Hematopoietic multipotent progenitor cell (in vitro differentiated cells): ENCODE measurements at places on chromosomes 13 and 19.

- DNase-seq: peak; percentile 92
Measured at GRCh38 chr19:12140545-12141404, 625 bp upstream of the ZNF20 start.

DNA sequence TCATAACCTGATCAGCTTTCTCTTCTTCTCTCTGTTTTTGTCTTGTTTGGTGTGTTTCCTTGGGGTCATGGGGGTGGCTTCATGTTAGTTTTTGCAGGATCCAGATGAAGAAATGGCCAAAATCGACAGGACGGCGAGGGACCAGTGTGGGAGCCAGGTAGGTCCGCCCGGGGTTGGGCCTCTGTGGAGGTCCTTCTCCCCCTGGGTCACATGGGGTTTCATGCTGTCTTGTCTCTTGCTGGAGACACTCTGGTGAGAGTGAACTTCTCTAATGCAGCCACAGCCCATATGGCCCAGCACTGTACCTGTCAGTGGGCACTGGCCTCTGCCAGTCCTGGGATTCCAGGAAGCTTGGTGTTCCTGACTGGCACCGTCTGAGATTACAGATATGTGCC lies 1.1 kb downstream of the CCNE1 start:
- no peak for DNase-seq

GRCh38 chr13:33152389-33152788 lies 133.2 kb downstream of the STARD13 start:
- no peak for DNase-seq

DNA sequence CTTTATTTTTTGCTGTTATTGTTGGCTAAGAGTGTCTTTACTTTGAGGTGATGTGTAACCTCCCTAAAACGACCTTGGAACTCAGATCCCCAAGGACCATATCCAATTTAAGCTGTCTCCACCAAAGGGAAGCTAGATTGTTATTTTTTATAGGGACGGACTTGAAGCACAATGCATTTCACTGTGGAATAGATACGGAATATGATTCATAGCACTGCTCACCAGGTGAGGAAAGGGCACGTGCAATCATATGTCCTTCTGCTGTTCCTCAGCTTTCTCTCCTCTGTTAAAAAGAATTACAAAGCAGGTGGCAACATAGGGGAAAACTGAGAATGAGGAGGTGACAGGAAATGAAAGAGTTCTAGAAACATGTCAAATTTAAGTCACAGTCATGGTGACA lies 679.0 kb downstream of the PCDH9 start:
- no peak for DNase-seq

DNA sequence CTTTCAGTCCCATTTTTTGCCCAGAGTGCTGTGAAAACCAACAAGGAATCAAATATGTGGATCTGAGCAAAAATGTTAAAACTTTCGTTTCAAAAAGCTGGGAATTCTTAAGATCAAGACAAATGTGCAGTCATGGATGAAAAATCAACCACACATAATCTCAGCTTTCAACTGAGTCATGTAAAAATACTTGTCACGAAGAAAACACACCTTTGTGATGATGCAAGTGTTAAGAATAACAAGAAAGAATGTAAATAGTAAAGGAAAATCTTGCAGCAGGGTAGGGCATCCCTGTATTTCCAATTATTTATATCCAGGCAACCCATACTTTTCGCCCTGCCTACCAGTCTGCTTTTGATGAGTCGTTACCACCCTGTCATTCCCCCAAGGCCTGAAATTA lies 27.4 kb upstream of the DCLK1 start:
- no peak for DNase-seq

GRCh38 chr13:43838909-43839308 lies 40.6 kb downstream of the CCDC122 start:
- no peak for DNase-seq

- DNase-seq: no peak
Measured at GRCh38 chr13:52743988-52744387, 4.4 kb upstream of the CNMD start.

DNA sequence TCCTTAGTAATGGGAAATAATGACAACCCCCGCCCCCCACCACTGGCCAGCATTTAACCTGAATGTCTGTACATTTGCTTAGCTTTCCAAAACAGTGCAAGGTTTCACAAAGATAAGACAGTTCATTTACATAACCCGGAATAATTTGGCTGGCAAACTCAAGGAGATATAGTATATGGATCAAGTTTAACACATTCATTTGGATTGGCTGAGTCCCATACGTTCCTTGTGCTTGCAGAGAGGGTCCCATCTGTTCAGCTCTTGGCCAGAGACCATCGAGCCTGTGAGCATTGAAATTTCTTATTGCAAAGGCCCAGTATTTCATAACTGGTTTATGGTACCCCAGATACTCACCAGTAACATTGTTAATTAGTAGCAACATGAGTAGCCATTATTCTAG lies 116.5 kb downstream of the GPC6 start:
- no peak for DNase-seq

GRCh38 chr19:12788682-12789097 lies 2.6 kb upstream of the JUNB start:
- peak; percentile 84 for DNase-seq

- no peak for DNase-seq
Measured at GRCh38 chr13:50357586-50358118, 342.4 kb downstream of the KCNRG start.

- no peak for DNase-seq
Measured at GRCh38 chr19:1773184-1773583, 19.9 kb downstream of the ONECUT3 start.

DNA sequence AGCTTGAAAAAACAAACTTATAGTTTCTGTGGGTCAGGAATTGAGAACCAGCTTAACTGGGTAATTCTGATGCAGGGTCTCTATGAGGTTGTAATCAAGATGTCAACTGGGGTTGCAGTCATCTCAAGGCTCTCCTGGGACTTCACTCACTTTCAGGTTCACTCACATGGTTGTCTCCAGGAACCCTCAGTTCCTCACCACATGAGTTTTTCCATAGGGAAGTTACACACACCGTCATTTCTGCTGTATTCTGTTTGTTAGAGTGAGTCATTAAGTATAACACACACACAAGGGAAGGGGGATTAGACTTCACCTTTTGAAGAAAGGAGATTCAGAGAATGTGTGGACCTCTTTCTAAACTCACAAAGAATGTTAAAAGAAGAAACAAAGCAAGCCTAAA lies 34.9 kb upstream of the MLNR start:
- peak; percentile 18 for DNase-seq

DNA sequence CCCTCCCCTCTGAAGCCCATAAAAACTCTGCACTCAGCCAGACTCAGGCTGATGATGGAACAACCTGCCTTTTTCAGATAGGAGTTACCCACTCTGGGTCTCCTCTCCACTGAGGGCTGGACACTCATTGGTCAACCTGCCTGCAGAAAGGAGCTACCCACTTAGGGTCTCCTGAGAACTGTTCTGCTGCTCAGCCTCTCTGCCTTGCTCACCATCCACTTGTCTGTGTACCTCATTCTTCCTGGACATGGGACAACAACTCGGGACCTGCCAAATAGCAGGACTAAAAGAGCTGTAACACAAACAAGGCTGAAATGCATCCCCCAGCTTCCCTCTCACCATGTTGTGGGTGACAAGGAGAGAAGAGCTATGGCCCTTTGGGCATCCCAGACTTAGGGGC lies 18.4 kb upstream of the RCBTB2 start:
- peak; percentile 24 for DNase-seq

DNA sequence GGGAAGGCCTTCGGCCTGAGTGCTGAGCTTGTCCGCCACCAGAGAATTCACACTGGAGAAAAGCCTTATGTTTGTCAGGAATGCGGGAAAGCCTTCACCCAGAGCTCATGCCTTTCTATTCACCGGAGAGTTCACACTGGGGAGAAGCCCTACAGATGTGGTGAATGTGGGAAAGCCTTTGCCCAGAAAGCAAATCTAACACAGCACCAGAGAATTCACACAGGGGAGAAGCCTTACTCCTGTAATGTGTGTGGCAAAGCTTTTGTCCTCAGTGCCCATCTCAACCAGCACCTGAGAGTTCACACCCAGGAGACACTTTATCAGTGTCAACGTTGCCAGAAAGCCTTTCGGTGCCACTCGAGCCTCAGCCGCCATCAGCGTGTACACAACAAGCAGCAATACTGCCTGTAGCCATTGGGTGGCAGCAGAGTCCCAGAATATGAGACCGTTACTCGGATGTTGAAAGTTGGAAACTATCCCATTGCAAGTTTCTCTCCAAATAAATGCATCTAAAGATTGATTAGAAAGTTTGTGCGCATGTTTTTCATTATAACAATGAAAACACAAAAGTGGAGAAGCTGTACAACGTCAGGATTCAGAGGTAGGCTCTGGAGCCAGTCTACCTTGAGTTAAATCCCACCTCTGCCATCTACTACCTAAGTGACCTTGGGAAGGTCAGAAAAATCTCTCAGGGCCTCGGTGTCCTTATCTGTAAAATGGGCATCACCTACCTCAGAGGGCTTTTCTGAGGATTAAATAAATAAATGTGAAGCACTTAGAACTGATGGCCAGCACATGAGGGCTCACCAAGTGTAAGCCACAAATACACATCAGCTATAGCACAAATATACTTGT lies 21.1 kb downstream of the ZNF473 start:
- DNase-seq: peak; percentile 61

GRCh38 chr19:3622224-3622623 lies 4.4 kb downstream of the CACTIN start:
- no peak for DNase-seq

- DNase-seq: peak; percentile 49
Measured at GRCh38 chr19:57512845-57513244, 13.1 kb downstream of the ZNF773 start.

DNA sequence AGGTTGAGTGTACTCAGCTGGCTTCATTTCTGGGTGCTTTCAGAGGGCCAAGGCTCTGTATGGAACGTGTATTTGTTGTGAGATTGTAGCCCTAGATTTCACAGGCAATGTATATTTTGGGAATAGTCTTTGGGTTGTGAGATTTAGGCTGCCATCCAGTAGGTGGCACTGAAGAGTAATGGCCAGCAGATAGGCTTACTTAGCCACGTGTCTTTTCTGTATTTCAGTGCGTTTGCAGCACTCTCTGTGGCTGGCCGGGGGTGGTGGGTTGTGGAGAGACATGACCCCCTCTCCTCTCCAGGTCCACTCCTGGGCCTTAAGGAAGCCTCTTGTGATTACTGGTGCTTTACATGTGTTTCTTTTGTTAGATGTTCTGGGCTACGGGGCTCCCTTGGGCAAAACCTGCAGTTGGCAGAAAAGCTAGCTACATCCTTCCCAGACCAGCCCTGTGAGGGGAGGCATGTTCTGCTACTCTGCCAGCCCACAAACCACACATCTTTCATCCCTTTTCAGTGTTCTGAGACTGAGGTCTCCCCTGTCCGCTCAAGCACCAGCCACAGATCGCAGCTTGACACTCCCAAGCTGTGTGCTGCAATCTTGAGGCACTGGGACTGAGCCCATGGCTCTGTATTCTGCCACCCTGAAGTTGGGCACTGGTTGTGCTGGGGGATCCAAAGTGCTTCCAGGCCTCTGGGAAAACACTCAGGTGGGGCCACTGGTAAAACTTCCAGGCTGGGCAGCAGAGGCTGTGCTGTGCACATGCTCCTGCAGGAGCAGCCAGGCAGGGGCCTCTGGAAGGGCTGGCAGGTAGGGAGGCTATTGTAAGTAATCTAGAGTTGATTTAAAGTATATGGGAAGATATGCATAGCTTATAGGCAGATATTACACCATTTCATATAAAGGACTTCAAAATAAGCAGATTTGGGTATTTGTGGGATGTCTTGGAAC lies 1096.8 kb upstream of the PCDH20 start:
- no peak for DNase-seq

- no peak for DNase-seq
Measured at GRCh38 chr19:10557603-10558197, 8.1 kb downstream of the KRI1 start.

GRCh38 chr13:21511849-21512248 lies 52.7 kb upstream of the ZDHHC20 start:
- DNase-seq: no peak

GRCh38 chr13:44905556-44905955 lies 83.7 kb downstream of the NUFIP1 start:
- DNase-seq: no peak

GRCh38 chr13:91401920-91402319 lies 3.5 kb downstream of the GPC5 start:
- no peak for DNase-seq

DNA sequence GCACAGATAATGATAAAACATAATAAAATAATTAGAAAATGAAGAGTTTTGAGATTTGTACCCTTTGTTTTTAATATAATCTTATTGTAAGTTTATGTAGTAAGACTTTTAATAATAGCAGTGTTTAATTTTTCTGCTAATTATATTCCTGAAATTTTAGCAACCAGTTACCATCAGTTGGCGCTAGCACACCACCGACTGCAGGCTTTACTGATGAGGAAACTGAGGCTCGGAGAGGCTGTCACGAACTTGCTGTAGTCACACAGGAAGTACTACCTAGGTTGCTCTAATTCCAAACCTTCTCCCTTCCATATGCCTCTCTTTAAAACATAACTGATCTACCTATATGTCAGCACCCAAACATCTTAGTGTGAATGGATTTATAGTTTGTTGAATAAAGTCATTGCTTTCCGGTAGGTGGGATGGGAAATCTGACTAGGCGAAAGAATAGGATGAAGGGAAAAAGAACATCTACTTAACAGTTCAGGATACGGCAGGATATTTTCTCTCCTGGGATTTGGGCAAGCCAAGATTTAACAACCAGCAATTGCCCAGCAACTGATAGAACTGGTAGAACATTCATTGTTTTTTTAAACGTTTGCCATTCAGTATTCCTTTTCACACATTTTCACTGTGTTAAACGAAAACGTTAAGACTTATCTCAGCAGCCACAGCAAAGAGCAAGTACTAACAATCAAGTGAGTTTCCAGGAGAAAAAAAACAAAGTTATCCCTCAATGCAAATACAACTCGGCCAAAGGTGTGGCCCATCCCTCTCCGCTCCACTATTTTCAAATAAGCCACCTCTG lies 822 bp upstream of the RFXAP start:
- DNase-seq: no peak

GRCh38 chr13:39684531-39685137 lies 29.2 kb downstream of the COG6 start:
- no peak for DNase-seq

- no peak for DNase-seq
Measured at GRCh38 chr13:54173996-54174395, 1145.4 kb downstream of the OLFM4 start.

GRCh38 chr13:98775386-98775785 lies 22.9 kb upstream of the SLC15A1 start:
- DNase-seq: no peak

DNA sequence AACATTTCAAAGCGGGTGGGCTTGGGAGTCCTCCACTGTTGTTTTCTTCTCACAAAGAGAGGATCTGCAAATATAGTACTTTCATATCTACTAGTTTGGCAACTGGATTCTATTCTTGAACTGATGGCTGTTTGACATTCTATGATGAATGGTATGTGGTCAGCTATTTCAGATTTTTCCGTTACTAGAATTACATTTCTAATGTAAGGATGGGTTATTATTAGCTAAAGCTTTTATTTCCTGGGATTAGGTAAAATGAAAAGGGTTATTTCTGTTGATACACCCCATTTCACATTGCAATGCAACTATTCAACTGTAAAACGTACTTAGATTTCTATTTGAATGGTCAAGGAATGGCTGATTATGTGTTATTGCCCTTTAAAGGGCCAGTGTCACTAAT lies 629.7 kb downstream of the DACH1 start:
- DNase-seq: no peak
